ENCODE measurements at places on chromosomes 1 and 21.

DNA sequence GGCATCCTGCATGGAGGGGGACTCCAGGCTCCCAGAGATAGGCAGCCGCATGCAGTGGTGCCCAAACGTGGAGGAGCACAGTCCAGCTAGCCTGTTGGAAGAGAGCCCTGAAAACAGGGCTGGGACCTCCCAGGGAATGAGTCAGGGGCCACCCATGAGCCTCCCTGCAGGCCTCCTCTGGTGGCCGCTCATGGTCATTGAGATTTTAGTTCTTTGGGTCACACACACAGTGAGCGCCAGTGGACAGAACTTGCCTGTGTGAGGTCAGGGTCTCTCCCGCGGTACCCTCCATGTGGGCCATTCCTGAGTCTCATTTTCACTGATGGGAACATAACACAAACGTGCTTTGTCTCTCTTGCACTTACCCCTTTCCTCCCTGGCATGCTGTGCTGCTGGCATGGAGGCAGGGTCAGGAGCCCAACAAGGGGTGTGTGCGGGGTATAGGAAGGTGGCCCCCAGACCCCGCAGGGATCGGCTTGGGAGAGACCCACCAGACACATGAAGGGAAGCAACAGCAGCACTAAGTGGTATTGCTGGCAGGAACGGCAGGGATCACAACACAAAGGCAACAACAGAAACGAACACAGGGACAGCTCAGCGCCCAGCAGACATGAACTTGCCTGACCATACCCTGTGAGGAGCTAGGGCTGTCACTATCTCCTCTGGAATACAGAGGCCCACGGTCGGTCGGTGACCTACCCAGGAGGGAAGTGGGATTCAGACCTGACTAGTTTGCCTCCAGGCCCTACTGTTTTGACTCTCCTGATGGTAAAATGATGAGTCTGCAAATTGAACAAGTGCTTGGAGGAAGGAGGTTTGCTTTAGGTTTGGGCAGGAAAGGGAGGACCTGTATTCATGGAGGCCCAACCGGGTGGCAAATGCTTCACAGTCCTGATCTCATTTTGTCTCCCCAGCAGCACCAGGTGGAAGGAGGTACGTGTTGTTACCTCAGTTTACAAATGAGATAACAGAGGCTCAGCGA, 31.8 kb downstream of the ABCG1 start:
- H3K27ac ChIP-seq, result no peak overlapping the region
- no peak overlapping the region for H3K4me3 ChIP-seq
- H3K4me1 ChIP-seq, result peaks cover 6% of the 10 kb centered on the region
- H3K36me3 ChIP-seq, result no peaks in the 10 kb centered on the region

- H3K27me3 ChIP-seq, result peaks cover 4% of the 10 kb centered on the region
- DNase-seq, result no peak
- no peak overlapping the region for H3K4me3 ChIP-seq
- H3K36me3 ChIP-seq, result no peaks in the 10 kb centered on the region
Measured at GRCh38 chr1:101250656-101251272, 13.9 kb downstream of the S1PR1 start.

GRCh38 chr1:62481681-62482080, 44.8 kb downstream of the USP1 start:
- H3K4me3 ChIP-seq, result no peak overlapping the region
- no peak overlapping the region for H3K27ac ChIP-seq
- no peaks in the 10 kb centered on the region for H3K27me3 ChIP-seq
- peak; percentile 13 for DNase-seq
- peaks cover 5% of the 10 kb centered on the region for H3K36me3 ChIP-seq

DNA sequence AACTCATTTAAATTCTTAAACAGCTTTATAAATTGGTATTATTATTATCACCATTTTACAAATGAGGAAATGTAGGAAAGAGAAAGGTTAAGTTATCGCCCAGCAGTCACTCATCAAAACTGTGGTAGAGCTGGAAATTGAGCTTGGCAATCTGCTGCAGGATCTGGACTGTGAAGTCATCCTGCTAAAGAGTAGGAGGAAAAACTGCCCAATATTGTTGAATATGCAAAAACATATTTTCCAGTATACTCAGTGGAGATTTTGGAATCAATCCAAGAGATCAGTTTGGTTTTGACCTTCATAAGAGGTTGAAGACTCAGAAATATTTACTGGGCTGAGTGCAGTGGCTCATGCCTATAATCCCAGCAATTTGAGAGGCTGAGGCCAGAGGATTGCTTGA, 16.9 kb upstream of the RC3H1 start:
- H3K27me3 ChIP-seq, result no peaks in the 10 kb centered on the region
- no peaks in the 10 kb centered on the region for H3K4me1 ChIP-seq
- no peak overlapping the region for H3K4me3 ChIP-seq
- no peak overlapping the region for H3K27ac ChIP-seq
- no peaks in the 10 kb centered on the region for H3K36me3 ChIP-seq

- no peak overlapping the region for H3K27ac ChIP-seq
- H3K4me1 ChIP-seq, result peaks cover 40% of the 10 kb centered on the region
- DNase-seq, result no peak
- no peaks in the 10 kb centered on the region for H3K27me3 ChIP-seq
- H3K4me3 ChIP-seq, result no peak overlapping the region
Measured at GRCh38 chr1:25548601-25549000, 5.2 kb downstream of the LDLRAP1 start.

GRCh38 chr21:32412162-32413014, at the start of gene EVA1C:
TSS of gene EVA1C (plus strand) at chr21:32412706. CDS start at chr21:32412854, 148 bp downstream.
- no peaks in the 10 kb centered on the region for H3K27me3 ChIP-seq
- no peak within 1 kb of the TSS for H3K27ac ChIP-seq
- DNase-seq, result no peak
- no peaks in the 10 kb centered on the region for H3K36me3 ChIP-seq
- H3K4me1 ChIP-seq, result peaks cover 19% of the 10 kb centered on the region

GRCh38 chr1:231691618-231692259, 65.1 kb downstream of the DISC1 start:
- H3K27me3 ChIP-seq, result no peaks in the 10 kb centered on the region
- DNase-seq, result peak; percentile 52
- peaks cover 25% of the 10 kb centered on the region for H3K36me3 ChIP-seq
- H3K27ac ChIP-seq, result peak overlapping the region; percentile 59

DNA sequence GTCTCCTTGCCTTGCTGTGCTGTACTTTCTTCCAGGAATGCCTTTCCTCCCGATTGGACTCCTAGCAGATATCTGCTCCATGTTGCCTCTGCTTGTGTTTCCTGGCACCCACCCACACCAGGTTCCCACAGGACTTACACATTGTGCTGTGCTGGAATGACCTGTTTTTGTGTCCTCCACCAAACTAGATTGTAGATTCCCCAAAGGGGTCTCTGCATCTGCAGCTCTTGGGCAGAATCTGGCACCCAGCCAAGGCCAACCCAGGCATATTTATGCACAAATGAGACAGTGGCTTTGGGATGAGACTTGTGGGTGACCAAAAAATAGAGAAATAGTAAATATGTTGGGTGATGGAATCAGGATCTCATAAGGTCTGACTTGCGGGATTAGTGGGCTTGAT, 278.2 kb downstream of the RRAGC start:
- H3K27ac ChIP-seq, result no peak overlapping the region
- H3K27me3 ChIP-seq, result peaks cover 37% of the 10 kb centered on the region
- H3K36me3 ChIP-seq, result no peaks in the 10 kb centered on the region
- no peak for DNase-seq
- H3K4me3 ChIP-seq, result no peak overlapping the region
- H3K4me1 ChIP-seq, result peaks cover 5% of the 10 kb centered on the region

GRCh38 chr1:55463814-55464475, 248.8 kb upstream of the USP24 start:
- H3K27me3 ChIP-seq, result no peaks in the 10 kb centered on the region
- no peak overlapping the region for H3K27ac ChIP-seq
- no peaks in the 10 kb centered on the region for H3K4me1 ChIP-seq
- DNase-seq, result no peak
- H3K4me3 ChIP-seq, result no peak overlapping the region

DNA sequence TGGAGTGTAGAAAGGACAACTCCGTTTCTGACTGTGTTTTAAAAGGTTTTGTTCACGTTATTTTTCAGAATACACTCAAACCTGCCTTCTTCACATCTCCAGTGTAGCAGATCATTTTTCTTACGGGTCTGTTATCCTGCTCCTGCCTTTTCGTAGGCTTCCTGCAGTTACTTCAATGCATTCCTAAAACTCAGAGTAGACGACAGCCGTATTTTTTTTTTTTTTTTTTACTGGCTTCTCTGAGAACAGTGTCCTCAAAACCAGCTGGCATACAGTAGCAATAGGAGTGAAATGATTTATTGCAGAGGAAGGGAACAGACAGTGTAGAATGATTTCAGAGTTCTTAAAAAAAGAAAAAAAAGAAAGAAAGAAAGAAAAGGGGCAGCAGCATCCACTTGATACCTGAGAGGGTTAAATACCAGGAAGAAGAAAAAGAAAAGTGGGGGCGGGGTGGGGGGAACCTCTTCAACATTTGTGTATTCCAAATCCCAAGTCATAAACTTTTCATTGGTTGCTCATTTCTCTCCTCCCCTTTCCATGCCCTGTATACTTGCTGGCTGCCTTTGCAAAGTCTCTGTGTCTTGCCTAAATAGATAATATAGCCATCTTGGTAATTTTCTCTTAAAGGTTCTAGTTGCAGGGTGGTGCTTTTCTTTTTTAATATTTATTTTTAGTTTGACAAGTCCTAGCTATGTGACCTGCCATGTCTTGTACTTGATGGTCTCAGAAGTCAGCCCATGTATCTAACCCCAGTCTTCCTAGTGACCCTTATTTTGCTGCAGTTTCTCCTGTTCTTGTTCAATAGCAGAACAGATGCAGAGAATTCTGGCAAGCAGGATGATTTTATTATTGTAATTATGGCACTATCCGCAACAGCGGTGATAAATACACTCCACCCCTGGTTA, 2.8 kb downstream of the TGFB2 start:
- H3K27ac ChIP-seq, result peak overlapping the region; percentile 99
- no peaks in the 10 kb centered on the region for H3K27me3 ChIP-seq
- peak overlapping the region; percentile 90 for H3K4me3 ChIP-seq
- H3K4me1 ChIP-seq, result peaks cover 7% of the 10 kb centered on the region
- H3K36me3 ChIP-seq, result no peaks in the 10 kb centered on the region

DNA sequence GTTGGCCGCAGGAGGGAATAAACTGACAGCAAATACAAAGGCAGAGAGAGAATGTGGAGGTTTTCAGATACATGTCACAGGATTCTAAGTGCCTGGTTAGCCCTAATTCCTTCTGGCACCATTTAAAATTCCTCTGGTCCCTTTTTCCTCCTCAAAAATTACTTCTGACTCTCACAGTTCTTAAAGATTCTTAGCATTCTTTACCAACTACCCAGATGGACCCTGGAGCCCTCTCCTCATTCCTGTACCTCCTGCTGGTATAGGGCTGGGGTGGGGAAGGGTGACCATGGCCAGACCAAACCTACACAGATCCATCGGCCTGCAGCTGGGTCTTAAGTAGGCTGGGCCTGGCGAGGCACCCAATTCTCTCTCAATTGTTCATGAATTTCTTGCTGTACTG, 7.2 kb downstream of the MKNK1 start:
- no peaks in the 10 kb centered on the region for H3K4me1 ChIP-seq
- H3K36me3 ChIP-seq, result peaks cover 21% of the 10 kb centered on the region
- H3K27me3 ChIP-seq, result no peaks in the 10 kb centered on the region

DNA sequence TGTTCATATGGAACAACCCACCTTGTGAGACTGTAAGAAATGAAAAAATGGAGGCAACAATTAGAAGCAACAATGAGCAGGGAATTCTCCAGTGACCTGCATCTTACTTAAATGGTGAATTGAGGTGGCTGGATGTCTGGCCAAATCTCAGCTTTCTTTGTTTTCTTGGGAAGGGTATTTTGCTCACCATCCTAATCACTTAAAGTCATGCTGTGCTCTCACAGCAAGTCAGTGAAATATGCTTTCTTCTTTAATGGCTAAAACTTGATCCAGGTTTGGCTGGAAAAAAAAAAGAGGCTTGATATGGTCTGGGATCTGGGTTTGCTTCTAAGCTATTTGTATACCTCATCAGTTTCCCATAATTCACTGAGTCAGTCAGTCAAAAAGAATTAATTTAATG, 124.8 kb downstream of the ESRRG start:
- no peak for DNase-seq
- no peaks in the 10 kb centered on the region for H3K36me3 ChIP-seq
- no peak overlapping the region for H3K4me3 ChIP-seq
- no peaks in the 10 kb centered on the region for H3K4me1 ChIP-seq
- H3K27me3 ChIP-seq, result no peaks in the 10 kb centered on the region
- H3K27ac ChIP-seq, result no peak overlapping the region

DNA sequence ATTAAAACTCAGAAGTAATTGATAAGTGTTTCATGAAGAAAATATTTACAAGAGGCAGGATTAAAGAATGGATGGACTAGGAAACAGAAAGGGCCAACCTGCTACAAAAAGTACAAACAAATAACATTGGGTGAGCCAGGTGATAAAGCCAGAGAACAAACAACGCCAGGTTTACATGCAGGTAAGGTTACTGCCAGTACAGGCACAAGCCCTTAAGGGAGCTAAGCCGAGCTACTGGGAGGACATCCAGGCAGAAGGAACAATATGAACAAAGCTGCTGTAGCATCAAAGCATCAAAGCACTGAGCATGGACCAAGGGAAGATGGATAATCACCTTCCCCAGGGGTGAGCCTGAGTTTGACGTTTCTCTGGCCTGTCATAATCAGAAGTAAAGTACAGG, 380.7 kb downstream of the SEC16B start:
- H3K4me3 ChIP-seq, result no peak overlapping the region
- H3K27ac ChIP-seq, result no peak overlapping the region
- H3K4me1 ChIP-seq, result no peaks in the 10 kb centered on the region

GRCh38 chr1:36534711-36535412, 52.1 kb upstream of the CSF3R start:
- no peak overlapping the region for H3K4me3 ChIP-seq
- no peak for DNase-seq
- H3K27ac ChIP-seq, result no peak overlapping the region
- H3K36me3 ChIP-seq, result no peaks in the 10 kb centered on the region

GRCh38 chr1:113747376-113747775, 11.9 kb downstream of the PHTF1 start:
- no peaks in the 10 kb centered on the region for H3K4me1 ChIP-seq
- H3K27me3 ChIP-seq, result no peaks in the 10 kb centered on the region
- no peak overlapping the region for H3K27ac ChIP-seq
- DNase-seq, result no peak

- no peak for DNase-seq
- H3K4me3 ChIP-seq, result no peak overlapping the region
- H3K27ac ChIP-seq, result no peak overlapping the region
- H3K27me3 ChIP-seq, result no peaks in the 10 kb centered on the region
- peaks cover 5% of the 10 kb centered on the region for H3K36me3 ChIP-seq
- H3K4me1 ChIP-seq, result no peaks in the 10 kb centered on the region
Measured at GRCh38 chr1:90919190-90919719, 102.6 kb downstream of the ZNF644 start.

GRCh38 chr1:97895278-97895677, 25.6 kb downstream of the DPYD start:
- H3K4me1 ChIP-seq, result no peaks in the 10 kb centered on the region
- no peak for DNase-seq
- no peak overlapping the region for H3K4me3 ChIP-seq
- H3K27me3 ChIP-seq, result no peaks in the 10 kb centered on the region
- no peak overlapping the region for H3K27ac ChIP-seq
- no peaks in the 10 kb centered on the region for H3K36me3 ChIP-seq

GRCh38 chr1:39677645-39678044, 5.7 kb upstream of the NT5C1A start:
- no peaks in the 10 kb centered on the region for H3K4me1 ChIP-seq
- DNase-seq, result no peak
- H3K27ac ChIP-seq, result no peak overlapping the region

GRCh38 chr1:99550198-99550597, 95.7 kb upstream of the PALMD start:
- no peak for DNase-seq
- H3K4me1 ChIP-seq, result peaks cover 3% of the 10 kb centered on the region
- H3K4me3 ChIP-seq, result no peak overlapping the region

GRCh38 chr1:17437580-17438317, 1.7 kb downstream of the RCC2 start:
- H3K27me3 ChIP-seq, result no peaks in the 10 kb centered on the region
- H3K4me1 ChIP-seq, result peaks cover 21% of the 10 kb centered on the region
- peak overlapping the region; percentile 93 for H3K4me3 ChIP-seq
- H3K27ac ChIP-seq, result peak overlapping the region; percentile 56
- peaks cover 23% of the 10 kb centered on the region for H3K36me3 ChIP-seq
- peak; percentile 39 for DNase-seq
